Endothelial cell (in vitro differentiated cells): ENCODE measurements at places on chromosomes 5 and 9.

DNA sequence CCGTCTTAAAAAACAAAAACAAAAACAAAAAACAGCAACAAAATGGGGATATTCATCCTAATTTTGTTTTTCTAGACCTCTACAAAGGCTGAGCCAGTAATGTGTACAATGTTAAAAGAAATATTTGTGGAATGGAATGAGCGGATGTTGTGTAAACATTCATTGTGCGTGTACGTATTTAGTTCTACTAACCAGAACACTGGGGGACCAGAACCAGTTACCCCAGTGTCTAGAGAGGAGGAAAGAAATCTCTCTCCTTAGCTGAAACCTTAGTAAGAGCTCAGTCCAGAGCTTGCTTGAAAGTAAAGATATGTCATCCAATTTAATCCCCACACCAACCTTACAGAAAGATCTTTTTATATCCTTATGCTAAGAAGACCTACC, 106.7 kb upstream of the CPEB4 start:
- DNase-seq, result no peak

DNA sequence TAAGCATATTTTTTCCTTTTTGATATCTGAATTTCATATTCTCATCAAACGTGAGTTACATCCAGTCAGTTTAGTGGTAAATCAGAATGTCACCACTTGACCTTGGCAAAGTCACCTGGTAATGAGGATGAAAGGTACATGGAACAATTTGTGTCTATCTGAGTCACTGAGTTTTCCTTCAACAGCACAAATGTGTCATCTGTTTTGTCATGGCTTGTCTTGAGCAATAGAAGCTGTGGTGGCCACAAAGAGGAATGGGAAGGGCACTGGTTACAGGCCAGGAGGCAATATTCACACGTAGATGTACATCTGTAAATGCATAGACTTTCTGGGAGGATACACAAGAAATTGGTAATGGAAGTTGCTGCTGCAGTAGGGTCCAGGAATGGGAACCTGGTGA, 8.4 kb upstream of the ZNF474 start:
- DNase-seq, result no peak

DNA sequence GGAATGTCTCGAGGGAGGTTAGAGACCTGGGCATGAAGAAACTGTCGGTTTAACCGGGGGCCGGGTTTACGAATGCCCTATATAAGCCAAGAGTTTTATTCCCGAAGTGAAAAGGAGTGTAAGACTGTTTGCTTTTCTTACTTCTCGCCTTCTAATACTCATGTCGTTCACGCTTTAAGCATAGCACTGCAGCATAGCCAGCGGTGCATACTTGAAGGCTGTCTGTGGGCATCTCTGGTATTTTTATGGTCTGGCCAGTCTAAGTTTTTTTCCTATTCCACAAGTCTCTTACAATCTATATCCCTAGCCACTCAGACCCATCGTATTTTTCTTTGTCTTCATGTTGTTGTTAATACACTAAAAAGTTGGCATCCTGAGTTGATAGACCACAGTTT, 1.2 kb downstream of the UHRF2 start:
- DNase-seq, result peak; percentile 7

GRCh38 chr9:4581861-4582565, 80.1 kb upstream of the PLPP6 start:
- DNase-seq, result no peak

DNA sequence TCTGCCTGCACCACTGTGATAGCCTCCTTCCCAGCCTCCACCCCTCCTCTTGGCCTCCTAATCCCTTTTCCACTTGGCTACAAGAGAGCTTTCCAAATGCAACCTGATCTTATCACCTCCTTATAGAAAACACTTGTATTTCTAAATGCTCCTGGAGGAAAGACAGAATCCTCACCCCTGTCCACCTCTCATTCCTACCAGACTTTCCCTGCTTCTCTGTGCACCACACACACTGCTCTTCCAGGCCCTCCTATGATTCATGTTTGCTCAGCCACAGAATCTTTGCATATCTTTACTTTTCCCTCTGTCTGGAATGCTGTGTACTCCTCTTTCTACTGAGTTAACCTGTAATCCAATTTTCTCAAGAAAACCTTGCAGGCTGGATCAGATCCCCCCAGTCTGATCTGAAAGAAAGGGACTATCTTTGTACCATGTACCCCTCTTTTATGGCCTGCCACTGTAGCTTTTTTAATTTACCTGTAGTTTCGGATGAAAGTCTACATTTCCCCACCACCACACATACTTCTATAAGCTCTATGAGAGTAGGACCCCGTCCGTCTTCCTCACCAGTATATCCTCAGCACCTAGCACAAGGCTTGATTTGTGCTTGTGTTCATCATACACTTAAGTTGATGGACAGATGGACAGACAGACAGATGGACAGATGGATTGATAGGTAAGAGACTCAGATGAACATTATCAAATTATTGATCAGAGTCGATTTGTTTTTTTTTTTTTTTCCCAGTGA, 95.3 kb downstream of the GALNT10 start:
- no peak for DNase-seq

- no peak for DNase-seq
Observed at GRCh38 chr5:59745415-59745863, 148.1 kb downstream of the PDE4D start.

- no peak for DNase-seq
Observed at GRCh38 chr5:149541893-149542292, 9.3 kb downstream of the CSNK1A1 start.

GRCh38 chr5:127910307-127910956, 173.1 kb upstream of the SLC12A2 start:
- DNase-seq, result no peak

DNA sequence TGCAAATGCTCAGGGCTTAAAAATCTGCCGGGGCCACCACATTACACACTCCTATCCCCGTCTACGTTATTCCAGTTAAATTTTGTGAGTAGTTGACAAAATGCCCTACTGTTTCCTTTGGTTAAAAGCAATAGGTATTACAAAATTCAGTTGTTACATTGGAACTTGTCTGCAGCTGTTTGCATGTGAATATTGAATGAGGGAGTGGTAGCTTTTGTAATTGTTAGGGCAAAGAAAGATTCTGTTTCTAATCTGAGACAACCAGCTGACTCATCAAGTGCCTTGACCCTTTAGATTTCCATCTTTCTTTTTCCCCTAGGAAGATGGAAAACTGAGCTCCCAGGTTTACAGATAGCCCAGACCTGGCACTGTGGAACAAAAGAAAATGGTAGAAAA, 30.2 kb downstream of the MAML1 start:
- DNase-seq, result no peak

DNA sequence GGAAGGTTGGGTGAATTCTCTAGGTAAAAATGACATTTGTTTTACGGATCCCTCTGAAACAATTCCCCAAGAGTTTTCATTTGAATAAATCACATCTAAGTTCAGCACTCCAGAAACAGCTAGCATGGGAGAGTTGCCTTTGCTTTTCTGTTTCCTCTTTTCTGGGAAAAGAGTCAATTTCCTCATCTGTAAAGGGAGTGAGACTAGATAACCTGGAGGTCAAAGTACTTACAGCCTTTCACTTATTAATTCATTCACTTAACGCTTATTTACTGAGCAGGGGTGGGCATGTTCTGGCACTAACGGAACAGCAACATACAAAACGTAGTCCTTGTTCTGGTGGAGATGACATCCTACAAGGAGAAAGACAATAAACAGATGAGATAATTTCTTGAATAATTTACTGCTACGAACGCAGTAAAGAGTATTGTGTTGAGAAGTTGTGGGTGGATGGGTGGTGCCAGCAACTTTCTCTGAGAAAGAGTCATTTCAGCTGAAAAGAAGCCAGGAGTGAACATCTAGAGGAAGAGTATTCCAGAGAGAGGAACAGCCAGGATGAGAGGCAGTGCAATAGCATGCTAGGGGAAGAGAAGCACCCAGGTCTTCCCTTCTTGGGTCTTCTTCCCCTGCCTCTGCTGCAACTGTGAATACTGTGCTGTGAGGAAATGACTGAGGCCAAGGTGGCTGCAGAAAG, 335.6 kb downstream of the ZSWIM6 start:
- DNase-seq, result no peak

DNA sequence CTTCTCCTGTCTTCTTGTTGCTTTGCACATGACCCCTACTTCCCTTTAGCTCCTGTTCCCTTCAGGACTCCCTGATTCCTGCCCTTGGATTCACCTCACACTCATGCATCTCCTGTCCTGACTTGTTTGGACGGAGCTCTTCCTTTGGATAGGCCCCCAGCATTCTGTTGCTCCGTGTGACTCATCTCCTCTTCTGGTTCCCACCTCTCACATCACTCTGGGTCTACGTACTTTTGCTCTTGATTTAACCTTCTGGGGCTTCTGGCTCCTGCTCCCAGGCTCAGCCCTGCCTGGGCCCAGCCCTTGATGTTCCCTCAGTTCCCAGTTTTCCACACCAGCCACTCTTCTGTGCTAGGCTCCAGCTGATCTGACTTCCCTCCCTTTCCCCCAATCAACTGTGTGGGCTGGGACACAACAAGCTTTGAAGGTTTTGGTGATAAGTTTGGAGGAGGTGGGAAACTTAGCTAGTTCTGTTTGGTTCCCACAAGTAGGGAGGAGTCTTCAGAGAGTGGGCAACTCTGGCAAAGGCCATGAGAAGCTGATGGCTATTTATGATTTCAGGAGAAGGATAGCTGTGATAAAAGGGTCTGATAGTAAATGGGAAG, 331.5 kb downstream of the ARHGEF28 start:
- DNase-seq, result no peak

- DNase-seq, result no peak
Observed at GRCh38 chr5:169299663-169300467, 1.1 kb downstream of the SLIT3 start.

- no peak for DNase-seq
Observed at GRCh38 chr5:57842364-57843058, 359.9 kb upstream of the ACTBL2 start.

GRCh38 chr5:160229190-160229742, at the start of gene FABP6:
Gene FABP6, plus strand, starts transcription at chr5:160229506. Its CDS starts 52 bp downstream, at chr5:160229558.
- no peak for DNase-seq

DNA sequence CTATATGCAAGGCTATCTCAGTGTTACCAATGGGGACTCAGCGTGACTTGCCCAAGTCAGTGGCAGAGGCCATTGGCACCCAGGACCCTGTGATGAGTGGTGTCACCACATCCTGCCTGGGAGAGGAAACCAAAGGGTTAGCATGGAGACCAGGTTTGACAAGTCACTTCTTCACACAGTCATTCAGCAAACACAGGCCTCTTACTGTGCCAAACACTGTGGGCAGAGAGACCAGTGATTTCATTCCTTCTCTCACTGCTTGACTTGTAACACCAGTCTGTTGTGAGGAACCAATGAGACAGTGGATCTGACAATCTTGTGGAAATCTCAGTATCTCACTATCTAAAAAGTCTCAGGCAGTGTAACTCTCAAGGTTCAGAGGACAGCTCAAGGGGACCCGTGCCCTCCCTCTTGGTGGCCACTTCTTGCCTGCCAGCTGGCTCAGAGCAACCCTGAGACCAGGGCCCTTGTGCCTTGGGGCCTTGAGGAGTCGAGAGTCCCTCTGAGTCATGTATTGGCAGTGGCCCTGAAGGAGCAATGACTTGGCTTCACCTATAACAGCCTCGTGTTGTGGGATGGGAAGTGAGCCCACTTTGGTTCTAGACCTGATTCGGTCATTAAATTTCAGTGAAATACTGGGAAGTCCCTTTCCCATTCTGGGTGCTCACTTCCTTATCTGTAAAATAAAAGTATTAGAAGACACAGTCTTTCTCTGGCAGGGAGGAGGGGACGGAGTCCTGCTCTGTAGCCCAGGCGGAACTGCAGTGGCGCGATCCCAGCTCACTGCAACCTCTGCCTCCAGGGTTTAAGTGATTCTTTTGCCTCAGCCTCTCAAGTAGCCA, 1.6 kb downstream of the FABP6 start:
- no peak for DNase-seq

DNA sequence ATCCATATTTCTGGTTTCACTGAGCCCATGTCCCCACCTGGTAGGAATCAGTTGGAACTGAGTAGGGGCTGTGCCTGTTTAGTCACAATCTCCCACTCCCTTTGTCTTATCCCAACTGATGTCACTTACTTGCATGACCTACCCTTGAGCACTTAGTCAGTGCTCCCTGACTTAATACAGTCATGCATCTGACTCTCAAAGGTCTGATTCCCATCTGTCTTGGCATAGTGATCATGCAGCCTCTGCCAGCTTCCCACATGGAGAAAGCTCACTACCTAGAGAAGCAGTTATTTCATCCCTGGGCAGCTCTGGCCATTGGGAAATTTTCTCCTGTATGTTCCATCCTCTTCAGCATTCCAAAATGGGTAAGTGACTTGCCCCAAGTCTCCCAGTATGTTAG, 24.8 kb downstream of the ABLIM3 start:
- no peak for DNase-seq

DNA sequence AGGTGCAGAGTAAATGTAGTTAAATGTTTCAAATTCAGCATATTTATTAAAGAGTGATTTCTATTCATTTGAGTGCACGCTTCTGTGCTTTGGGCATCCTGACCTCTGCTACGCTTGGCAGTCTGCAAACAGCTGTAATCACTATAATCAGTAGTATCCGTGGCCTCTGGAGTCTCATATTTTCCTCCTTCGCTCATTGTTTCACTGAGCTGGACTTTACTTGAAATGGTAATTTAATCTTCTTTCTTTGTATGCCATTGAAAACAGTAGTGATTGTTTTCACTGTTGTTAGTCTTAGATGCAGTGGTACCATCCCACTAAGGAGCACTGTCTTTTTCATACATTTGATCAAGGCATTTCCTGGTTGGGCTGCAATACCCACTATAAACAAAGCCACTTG, 43.5 kb upstream of the CAVIN4 start:
- DNase-seq, result no peak

- DNase-seq, result no peak
Observed at GRCh38 chr9:34552606-34552981, 29.8 kb upstream of the ENHO start.

DNA sequence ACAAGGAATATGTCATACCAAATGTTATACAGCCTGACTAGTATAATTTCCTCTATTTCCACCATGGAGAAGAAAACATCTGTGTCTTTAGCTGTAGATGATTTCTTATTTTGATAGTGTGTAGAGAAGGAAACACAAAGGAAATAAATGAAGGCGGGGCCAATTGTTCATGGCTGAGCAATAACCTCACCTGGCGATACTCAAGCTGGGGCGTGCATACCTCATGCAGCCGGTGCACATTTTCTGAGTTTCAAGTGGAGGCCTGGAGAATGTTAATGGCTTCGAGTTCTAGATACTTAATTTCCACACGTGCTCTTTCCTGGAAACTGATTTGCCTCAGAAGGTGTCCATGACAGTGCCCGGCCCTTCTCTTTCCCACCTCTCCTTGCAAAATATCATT, 127.4 kb upstream of the TAF11L2 start:
- no peak for DNase-seq

DNA sequence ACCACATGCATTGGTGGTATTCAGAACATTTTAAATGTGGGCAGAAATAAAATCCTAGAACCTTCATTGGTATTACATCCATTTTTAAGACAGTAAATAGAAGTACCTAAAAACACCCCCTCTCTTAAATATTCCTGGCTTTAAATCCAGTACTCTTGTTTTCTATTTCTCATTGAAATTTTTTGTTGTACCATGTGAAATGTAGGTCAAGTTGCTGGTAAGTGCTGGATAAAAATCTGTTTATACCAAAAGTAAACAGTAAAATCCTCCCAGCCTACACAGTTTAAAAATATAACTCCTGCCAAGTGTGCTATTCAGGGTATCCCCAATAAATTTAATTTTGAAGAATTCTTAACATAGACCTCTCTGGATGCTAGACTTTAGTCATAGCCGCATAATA, 75.0 kb upstream of the FST start:
- DNase-seq, result no peak
